ENCODE measurements at places on chromosomes 3 and 15.

GRCh38 chr3:27607370-27607769 is 114.8 kb downstream of the EOMES start:
- DNase-seq, result no peak

GRCh38 chr3:62048577-62048976 is 324.8 kb downstream of the FEZF2 start:
- DNase-seq, result no peak

DNA sequence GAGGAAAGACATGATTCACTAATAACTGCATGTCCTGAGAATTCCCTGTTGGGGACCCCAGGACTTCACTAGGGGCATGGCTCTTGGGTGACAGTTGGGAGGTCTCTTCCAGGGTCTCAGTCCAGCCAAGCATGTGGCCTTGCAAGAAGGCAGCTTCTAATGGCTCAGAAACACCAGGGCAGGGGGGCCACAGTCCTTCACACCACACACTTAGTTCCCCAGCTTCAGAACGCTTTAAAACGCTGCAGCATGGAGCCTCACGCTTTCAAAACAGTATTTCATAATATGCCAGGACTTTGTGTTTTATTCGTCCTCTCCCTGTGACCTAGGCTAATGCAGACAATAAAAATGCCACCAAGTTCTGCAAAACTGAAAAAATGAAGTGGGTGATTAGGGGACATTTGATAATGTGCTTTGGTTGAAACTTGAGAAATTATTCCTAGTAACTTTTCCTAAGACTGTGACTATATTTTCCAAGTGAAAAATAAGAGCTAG is 48.4 kb upstream of the LIMD1 start:
- DNase-seq, result no peak

DNA sequence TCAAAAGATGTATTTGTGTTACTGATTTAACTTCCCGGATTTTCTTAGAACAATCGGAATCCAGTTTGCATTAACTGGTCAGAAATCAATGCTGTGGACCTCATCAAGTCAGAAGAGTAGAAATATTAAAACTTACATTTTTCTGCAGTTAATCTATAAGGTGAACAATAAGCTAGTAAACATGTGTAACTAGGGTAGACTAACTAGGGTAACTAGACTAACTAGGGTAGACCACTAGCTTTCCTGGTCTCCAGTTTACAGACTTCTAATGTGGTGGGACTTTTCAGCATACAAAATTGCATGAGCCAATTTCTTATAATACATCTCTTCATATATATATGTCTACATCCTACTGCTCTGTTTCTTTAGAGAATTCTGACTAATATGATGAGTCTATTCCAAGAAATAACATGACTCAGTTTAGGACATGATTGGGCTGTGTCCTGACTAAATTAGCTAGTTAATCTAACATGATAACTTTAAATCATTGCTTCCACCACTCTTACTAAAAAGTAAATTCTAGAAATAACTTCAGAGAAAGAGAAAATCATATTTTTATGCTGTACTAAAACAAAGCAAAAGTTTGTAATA is 5.3 kb downstream of the PLSCR2 start:
- DNase-seq, result no peak

DNA sequence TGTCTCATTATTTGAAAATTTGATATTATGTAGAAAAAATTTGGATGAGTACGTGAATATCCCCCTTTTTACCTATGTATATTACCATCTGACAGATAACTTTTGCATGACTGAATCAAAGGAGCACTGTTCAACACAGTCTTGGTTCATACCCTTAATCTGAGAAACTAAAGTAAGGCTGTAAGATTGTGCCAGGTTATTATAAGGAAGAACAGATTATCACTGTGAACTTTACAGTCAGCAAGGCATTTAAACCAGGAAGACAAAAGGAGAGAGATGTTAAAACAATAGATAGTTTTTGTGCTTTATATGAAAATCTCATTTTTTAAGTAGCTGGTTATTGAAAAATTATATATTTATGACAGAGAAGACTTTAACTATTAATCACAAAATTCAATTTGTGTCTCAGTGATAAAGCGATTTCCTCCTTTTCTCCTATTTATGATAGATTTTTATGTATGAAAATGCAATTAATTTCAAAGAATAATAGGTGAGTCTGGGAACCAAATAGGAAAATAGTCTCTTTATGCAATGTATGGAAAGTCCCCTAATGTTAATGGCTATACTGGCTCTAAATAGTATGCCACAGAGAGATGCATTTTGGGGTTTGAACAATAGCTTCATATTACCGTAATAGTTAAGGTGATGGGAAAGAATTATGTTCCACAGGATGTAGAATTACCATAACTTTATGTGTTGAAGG is 33.4 kb downstream of the PLCL2 start:
- DNase-seq, result no peak

- no peak for DNase-seq
Observed at GRCh38 chr3:33954956-33955355, 156.5 kb downstream of the PDCD6IP start.

DNA sequence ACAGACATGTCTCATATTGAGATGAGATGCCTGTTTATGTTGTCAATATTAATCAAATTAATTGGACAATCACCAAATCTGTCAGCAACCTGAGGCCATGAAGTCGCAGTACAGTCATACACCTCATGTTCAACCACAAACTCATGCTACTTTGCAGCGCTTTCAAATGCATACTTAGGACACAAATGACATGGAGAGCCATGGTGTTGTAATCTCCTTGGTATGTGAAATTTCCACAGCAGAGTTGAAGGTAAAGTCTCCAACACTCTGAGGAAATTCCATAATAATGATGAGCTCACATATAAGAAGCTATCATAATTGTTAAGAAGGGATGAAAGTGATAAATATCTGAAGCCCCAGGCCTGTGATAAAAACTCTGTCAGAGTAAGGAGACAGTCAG is 873.9 kb downstream of the MCTP2 start:
- DNase-seq, result no peak

GRCh38 chr15:29681946-29682345 is 140.3 kb downstream of the TJP1 start:
- DNase-seq, result no peak

GRCh38 chr3:123658852-123659206 is 74.0 kb upstream of the HACD2 start:
- DNase-seq, result no peak

DNA sequence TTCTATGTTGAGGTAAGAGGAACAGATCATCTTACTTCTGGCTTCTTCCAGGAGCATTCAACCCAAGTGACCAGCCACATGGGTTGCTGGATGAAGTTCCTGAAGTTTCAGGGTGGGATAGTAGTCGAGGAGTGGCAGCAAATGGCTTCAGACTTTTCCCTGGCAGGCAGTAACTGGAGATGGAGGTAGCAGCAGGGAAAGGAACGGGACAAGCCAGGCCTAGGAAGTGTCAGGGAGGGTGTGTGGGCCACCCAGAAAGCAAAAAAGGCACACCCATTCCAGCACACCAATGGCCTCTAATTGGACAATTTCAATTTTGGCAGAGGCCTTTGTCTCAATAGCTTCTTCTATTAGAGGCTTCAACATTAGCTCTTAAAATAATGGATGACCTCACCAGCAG is 498.6 kb upstream of the ATP11B start:
- no peak for DNase-seq

DNA sequence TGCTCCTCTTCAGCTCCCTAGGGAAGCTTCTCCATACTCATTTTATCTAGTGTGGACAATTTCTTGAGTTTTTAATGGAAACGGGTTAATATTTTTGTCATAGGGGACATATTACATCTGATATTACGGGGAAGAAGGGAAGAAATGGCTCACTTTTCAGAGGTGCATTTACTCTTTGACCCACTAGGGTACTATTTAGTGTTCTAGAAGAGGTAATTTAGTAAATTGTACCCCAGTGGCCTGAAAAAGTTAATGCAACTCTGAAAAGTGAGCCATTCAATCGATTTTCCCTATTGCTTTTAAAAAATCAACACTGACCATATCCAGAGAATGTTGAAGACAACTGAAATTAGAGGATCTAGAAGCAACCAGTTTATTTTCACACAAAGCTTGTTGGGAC is 71.2 kb downstream of the MAP2K5 start:
- no peak for DNase-seq

- DNase-seq, result peak; percentile 99
Observed at GRCh38 chr3:167734498-167735232, at the start of gene PDCD10. TSS of gene PDCD10 (minus strand) at chr3:167734892. CDS start at chr3:167720157, 14,735 bp downstream.

DNA sequence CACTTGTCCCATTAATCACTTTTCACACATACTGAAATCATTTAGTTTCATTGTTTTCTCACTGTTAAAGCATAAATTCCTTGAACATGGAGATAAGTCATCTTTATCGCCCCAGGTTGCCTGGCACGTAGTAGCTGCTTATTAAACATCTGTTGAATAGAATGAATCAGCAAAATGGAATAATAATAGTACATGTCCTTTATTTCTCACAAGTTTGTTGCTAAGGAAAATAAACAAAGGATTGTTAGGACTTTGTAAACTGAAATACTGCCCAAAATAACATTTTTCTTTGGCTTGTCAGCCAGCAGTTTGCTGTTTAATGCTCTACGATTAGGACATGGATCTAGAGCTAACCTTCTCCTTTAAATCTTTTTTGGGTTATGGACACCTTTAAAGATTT is 17.9 kb downstream of the SLC35A5 start:
- DNase-seq, result no peak

DNA sequence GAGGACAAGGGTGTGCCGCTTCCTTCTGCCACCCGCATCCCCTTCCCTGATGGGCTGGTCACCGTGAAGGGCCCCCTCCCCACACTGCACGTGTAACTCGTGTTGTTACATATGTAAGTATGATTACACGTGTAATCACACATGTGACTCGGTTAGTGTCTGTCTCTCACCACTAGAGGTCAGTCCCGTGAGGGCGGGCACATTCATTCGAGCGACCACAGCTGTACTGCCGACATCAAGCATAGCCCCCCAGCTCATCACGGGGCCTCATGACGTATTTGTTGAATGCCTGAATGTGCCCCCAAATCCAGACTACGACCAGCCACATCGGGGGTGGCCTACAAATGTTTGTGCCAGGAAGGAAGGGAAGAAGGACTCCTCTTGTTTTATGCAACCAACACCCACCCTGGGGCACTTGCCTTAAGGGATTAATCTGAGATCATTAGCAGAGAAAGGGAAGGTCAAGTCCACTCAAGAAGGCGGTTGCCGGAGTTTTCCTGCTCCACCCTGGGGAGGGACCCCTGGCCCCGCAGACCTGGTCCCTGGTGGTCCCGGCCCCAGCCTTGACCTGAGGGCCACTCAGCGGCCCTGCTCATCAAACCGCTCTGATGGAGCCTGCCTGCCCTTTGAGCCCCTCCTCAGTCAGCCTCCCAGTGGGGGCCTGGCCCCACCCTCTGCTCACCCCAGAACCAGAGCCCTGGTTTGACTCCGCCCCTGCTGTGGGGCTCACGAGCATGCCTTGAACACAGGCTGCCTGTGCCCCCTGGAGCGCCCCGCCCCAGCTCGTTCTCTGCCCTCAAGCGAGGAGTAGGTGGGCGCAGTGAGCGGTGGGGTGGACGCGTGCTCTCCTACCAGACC is 52.8 kb downstream of the RGMA start:
- DNase-seq, result peak; percentile 57

DNA sequence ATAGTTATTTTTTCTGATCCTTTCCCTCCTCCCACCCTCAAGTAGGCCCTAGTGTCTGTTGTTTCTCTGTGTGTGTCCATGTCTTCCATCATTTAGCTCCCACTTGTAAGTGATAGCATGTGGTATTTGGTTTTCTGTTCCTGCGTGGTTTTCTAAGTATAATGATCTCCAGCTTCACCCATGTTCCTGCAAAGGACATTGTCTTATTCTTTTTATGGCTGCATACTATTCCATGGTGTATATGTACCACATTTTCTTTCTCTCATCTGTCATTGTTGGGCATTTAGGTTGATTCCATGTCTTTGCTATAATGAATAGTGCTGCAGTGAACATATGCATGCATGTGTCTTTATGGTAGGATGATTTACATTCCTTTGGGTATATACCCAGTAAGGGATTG is 145.7 kb upstream of the NR2E3 start:
- DNase-seq, result no peak

- peak; percentile 28 for DNase-seq
Observed at GRCh38 chr15:77822631-77823230, 190.0 kb upstream of the LINGO1 start.

GRCh38 chr3:47573190-47574172 is 5.2 kb downstream of the CSPG5 start:
- no peak for DNase-seq

DNA sequence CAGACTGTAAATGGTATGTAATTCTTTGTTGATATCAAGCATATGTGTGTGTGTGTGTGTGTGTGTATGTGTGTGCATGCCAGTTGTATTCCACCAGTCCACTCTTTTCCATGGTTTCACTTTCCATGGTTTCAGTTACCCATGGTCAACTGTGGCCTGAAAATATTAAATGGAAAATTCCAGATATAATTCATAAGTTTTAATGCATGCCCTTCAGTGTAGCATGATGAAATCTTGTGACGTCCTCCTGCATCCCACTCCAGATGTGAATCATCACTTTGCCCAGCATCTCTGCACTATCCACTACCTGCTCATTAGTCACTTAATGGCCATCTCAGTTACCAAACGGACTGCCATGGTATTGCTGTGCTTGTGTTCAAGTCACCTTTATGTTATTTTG is 215.9 kb downstream of the GBE1 start:
- no peak for DNase-seq

GRCh38 chr3:132283916-132284405 is 33.2 kb upstream of the ACP3 start:
- no peak for DNase-seq

DNA sequence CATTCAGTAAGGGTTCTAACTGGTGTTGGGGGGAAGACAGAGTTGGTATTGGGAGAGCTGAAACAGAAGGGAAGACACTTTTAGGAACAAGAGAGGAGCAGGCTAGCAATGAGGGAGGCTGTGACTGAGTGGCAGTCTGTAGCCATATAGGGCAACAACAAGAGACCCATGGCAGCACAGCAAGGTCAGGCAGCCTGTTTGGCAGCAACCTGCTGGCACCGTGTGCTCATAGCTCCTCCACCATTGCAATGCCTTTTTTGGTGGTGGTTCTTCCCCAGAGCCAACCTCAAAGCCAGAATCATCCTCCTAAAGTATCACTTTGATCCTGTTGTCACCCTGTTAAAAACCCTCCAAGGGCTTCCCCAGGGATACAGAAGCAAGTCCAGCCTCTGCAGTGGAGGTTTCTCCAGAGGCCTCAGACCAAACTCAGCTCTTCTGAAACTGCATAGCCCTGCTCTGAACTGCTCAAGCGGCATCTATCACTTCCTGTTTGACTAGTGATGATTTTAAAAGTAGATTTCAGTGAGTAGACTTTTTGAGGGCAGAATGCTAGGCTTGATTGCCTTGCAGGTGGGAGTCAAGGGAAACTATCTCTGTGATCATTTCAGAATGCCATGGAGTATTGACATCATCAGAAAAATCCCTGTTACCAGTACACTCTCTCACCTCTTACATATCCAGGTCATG is 176.9 kb downstream of the STAC start:
- no peak for DNase-seq

Measured in Right ventricle myocardium superior (tissue), 1 donor.